Ovary (tissue), 10 donors: ENCODE measurements at places on chromosomes 1 and 21. TPM values are rescaled to one million over a fixed set of nuclear protein-coding genes. Genes with fewer than 3 reads are reported as not detected.

The EPS15 gene
- 38.7 TPM for polyA plus RNA-seq

The C1QTNF12 gene
- 1.2 TPM for polyA plus RNA-seq

The TRIM45 gene
- polyA plus RNA-seq = 5.4 TPM

The AIDA gene
- 65.0 TPM for polyA plus RNA-seq

The OR2L3 gene
- not detected for polyA plus RNA-seq

The ATP1A2 gene
- polyA plus RNA-seq = 38.6 TPM

The ACTL8 gene
- polyA plus RNA-seq = 0.80 TPM

DNA sequence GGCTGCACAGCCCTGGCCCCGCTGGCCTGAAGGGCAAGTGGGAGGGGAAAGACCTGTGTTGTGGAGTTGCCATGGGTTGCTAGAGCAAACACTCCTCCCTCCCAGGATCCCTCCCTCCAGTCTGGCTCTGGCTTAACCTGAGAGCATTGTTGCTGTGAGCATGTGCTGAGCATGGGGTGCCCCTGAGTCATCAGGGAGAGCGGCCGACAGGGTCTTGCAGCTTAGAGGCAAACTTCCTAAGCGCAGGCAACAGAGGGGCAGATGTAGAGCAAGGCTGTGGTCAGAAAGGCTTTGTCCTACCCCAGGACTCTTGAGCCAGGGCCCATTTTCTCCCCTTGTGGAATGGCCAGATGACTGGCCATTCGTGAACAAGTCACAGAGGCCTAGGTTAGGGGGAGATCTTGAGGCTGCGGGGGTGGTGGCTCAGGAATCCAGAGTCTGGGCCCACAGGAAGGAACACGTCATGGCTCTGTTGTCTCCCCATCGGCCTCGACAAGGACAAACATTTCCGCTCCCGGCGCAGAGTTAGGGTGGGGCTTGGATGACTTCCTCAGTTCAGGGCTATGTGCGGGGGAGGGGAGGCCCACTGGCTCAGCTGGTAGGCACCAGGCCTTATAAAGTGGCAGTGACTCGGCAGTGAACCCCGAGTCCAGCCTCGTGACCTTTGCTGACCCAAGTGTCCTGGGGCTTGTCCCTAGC, 362 bp upstream of the DYNLT4 start:
- H3K27ac ChIP-seq = peak overlapping the region; percentile 99
- H3K27me3 ChIP-seq = no peaks in the 10 kb centered on the region
- peaks cover 43% of the 10 kb centered on the region for H3K4me1 ChIP-seq

DNA sequence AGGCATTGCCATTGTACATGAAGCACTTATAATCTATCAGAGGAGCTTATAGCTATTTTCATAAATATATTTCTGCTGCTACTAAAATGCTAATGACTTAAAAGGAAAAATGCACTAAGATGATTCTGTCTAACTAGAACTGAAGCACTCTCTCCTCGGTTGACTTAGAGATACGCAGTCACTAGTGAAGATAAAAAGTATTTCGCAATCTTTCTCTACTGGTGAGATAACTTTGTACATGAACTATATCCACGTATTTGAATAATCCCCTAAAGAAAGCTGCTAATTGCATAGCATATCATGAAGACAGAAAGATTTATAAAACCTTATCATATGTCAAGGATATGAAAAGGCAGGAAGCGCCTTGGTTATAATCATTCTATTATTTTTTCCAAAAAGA, 658.1 kb upstream of the PRMT6 start:
- no peak overlapping the region for H3K27ac ChIP-seq
- H3K4me3 ChIP-seq = no peak overlapping the region
- no peaks in the 10 kb centered on the region for H3K36me3 ChIP-seq
- no peak for DNase-seq

- H3K4me3 ChIP-seq = peak within 1 kb of the TSS; percentile 73
- peak within 1 kb of the TSS; percentile 69 for H3K27ac ChIP-seq
- no peaks in the 10 kb centered on the region for H3K27me3 ChIP-seq
- H3K36me3 ChIP-seq = no peaks in the 10 kb centered on the region
Measured at GRCh38 chr1:153774780-153775457, at the start of gene SLC27A3. SLC27A3 (plus strand) TSS chr1:153775407; CDS start chr1:153775498, 91 bp downstream.

GRCh38 chr1:3368711-3369445, 85.6 kb upstream of the ARHGEF16 start:
- H3K36me3 ChIP-seq = no peaks in the 10 kb centered on the region
- H3K4me3 ChIP-seq = no peak overlapping the region
- H3K27ac ChIP-seq = no peak overlapping the region
- H3K27me3 ChIP-seq = no peaks in the 10 kb centered on the region
- H3K4me1 ChIP-seq = peaks cover 11% of the 10 kb centered on the region

DNA sequence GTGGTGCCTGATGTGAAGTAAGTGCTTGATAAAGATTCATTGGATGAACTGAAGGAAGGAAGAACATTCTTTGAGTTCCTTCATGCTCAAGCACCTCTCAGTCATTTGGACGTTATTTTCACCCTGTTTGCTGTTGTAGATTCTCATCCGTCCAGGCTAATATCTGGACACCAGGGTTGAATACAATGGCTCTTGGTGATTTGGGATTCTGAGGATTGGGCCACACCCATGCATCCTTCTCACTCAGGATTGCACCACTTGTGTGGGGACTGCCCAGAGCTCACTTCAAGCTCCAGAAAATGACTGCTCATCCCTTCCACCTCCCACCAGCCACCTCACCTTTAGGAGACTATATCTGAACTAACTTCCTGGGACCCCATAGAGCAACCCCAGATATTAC, 117.1 kb upstream of the IPO9 start:
- no peaks in the 10 kb centered on the region for H3K27me3 ChIP-seq
- DNase-seq = peak; percentile 50
- no peaks in the 10 kb centered on the region for H3K36me3 ChIP-seq
- peaks cover 35% of the 10 kb centered on the region for H3K4me1 ChIP-seq

- H3K27me3 ChIP-seq = no peaks in the 10 kb centered on the region
- no peak overlapping the region for H3K4me3 ChIP-seq
- no peaks in the 10 kb centered on the region for H3K4me1 ChIP-seq
Measured at GRCh38 chr21:40562242-40563002, 284.5 kb downstream of the DSCAM start.

DNA sequence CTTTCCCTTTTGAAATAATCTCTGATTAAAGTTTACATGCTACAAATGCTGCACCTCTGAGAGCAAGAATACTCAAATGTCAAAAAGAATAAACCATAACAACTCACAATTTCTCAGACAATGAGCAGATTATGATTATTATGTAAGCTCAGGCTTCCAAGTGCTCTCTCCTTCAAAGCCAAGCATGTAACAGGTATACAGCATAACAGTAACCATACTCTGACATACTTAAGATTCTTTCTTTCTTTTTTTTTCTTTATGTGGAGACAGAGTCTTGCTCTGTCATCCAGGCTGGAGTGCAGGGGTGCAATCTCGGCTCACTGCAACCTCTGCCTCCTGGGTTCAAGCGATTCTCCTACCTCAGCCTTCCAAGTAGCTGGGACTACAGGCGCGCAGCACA, 155.4 kb downstream of the EIF4G3 start:
- no peak for DNase-seq
- peaks cover 9% of the 10 kb centered on the region for H3K4me1 ChIP-seq

GRCh38 chr1:232471250-232471649, 158.7 kb downstream of the SIPA1L2 start:
- no peak overlapping the region for H3K4me3 ChIP-seq
- H3K4me1 ChIP-seq = peaks cover 5% of the 10 kb centered on the region
- no peaks in the 10 kb centered on the region for H3K27me3 ChIP-seq
- no peak for DNase-seq
- no peak overlapping the region for H3K27ac ChIP-seq
- no peaks in the 10 kb centered on the region for H3K36me3 ChIP-seq

- H3K4me1 ChIP-seq = peaks cover 1% of the 10 kb centered on the region
- H3K27ac ChIP-seq = no peak overlapping the region
- no peaks in the 10 kb centered on the region for H3K27me3 ChIP-seq
- no peaks in the 10 kb centered on the region for H3K36me3 ChIP-seq
- no peak overlapping the region for H3K4me3 ChIP-seq
- DNase-seq = no peak
Measured at GRCh38 chr1:63983391-63984256, 209.8 kb downstream of the ROR1 start.

DNA sequence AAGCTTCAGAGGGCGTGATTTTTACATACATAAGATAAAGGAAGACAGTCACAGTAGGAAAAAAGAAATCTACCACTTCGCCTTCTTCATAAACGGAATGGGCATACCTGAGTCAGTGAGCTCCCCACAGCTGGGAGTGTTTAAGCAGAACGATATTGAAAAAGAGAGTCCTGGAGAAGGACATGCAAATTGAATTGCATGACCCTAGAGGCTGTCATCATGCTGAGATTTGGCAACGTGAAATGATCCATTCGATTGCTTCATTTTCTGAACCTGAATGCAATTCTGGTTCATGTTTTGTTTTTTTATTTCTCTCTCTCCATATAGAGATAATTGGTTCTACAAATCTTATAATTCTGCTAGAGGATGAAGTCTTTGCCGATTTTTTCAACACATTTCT, 3.7 kb downstream of the RGSL1 start:
- H3K27ac ChIP-seq = no peak overlapping the region
- DNase-seq = no peak
- no peaks in the 10 kb centered on the region for H3K27me3 ChIP-seq
- H3K36me3 ChIP-seq = no peaks in the 10 kb centered on the region
- no peak overlapping the region for H3K4me3 ChIP-seq
- H3K4me1 ChIP-seq = no peaks in the 10 kb centered on the region

DNA sequence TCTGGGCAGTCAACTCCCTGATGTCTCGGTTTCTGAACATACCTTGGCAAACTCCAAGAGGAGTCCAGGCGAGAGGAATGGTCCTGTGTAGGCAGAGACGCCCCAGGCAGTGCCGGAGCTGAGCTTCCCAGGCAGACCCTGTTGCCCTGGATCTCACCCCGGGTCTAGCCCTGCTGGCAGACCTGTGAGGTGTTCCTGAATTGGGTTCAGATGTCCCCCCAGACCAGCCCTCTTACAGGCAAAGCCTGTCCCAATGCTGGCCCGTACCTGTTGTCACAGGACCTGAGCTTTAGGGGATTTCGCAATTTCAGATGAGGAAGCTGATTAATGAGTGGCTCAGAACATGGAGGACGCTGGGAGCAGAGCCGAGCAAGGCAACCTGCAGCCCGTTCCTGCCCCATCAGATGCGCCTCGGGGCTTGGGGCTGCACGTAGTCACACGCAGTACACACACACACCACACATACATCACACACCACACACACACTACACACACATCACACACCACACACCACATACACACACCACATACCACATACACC, 38.5 kb upstream of the PDE9A start:
- H3K4me1 ChIP-seq = no peaks in the 10 kb centered on the region
- H3K4me3 ChIP-seq = no peak overlapping the region
- H3K36me3 ChIP-seq = no peaks in the 10 kb centered on the region
- DNase-seq = no peak
- H3K27me3 ChIP-seq = no peaks in the 10 kb centered on the region
